ENCODE measurements at places on chromosomes 4 and X. TPM values are rescaled to one million over a fixed set of nuclear protein-coding genes. Genes with fewer than 3 reads are reported as not detected.

Gene FDCSP
- not detected for total RNA-seq

Gene TCEAL6
- not detected for total RNA-seq

Gene TKTL2
- total RNA-seq = not detected

Gene ERVMER34-1
- 0.28 TPM for total RNA-seq

Gene EMCN
- total RNA-seq = not detected

Gene MGAT4D
- not detected for total RNA-seq

Gene FGF13
- not detected for total RNA-seq

Gene G3BP2
- 90.9 TPM for total RNA-seq

Gene XAGE1B
- total RNA-seq = 160 TPM

Gene DMP1
- total RNA-seq = not detected

Gene RHOXF1
- not detected for total RNA-seq

Gene ZC4H2
- 2.0 TPM for total RNA-seq

Gene EGFL6
- not detected for total RNA-seq

Gene SLC26A1
- 0.38 TPM for total RNA-seq

Gene NUP62CL
- total RNA-seq = 20.0 TPM

Gene MAOA
- 0.40 TPM for total RNA-seq

Gene PIR
- total RNA-seq = 62.0 TPM

Gene SPANXA1
- total RNA-seq = not detected

Gene MTTP
- not detected for total RNA-seq
